ENCODE measurements at places on chromosomes 3 and 15.
A peak's percentile ranks its signal among the peaks of the same experiment; 100 is the strongest.

DNA sequence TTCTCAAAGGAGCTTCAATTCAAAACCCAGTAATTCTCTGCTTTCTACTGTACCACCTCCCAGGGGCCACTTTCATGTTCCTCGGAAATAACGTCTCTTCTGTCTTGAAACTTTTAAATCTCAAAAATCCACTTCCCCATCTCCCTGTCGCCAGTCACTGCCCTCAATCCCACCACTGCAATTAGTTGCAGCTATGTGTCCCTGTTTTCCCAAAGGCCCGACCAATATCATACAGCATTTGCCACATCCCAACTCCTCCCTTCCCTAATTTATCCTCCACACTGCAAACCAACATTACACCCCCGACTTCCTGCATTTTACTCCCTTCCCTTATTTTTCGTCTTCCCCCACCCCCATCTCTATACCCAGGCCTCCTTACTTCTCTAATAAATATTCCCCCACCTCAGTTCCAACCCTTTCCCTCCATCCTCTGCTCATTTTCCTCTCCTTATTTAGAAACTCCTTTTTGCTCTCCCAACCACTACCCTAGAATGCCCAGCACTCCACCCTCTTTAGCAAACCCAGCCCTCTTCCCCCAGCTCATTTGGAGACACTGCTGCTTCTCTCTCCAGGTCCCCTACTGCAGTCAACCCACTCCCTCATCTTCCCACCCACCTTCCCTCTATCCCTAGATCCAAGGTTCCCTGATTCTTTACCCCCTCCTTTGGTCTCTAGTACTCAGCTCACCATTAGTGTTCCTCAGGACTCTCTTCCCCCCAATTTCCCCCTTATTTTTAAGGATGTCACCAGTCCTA, 1.1 kb downstream of the NPTN start:
- no peak for DNase-seq

GRCh38 chr3:78116874-78117273, 1077.0 kb downstream of the ROBO2 start:
- no peak for DNase-seq

DNA sequence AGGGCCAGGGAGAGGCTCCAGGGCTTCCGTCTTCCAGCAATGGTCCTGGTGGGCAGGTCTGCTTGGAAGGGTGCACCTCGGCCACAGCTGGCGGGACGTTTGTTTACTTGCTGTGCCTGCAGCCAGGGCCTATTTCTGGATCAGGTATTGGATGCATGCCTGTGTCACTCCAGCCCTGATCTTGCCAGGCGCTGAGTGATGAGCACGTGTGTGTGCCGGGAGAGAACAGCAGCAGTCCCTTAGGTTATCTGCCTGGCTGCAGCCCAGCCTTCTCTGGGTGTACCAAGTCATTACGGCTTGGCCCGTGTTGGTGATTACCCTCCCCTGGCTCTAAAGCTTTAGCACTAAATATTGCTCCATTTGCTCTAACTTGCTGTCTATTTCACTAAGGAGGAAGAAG, 14.9 kb downstream of the CCDC32 start:
- no peak for DNase-seq

GRCh38 chr3:177284383-177284881, 87.2 kb upstream of the TBL1XR1 start:
- DNase-seq, result no peak

DNA sequence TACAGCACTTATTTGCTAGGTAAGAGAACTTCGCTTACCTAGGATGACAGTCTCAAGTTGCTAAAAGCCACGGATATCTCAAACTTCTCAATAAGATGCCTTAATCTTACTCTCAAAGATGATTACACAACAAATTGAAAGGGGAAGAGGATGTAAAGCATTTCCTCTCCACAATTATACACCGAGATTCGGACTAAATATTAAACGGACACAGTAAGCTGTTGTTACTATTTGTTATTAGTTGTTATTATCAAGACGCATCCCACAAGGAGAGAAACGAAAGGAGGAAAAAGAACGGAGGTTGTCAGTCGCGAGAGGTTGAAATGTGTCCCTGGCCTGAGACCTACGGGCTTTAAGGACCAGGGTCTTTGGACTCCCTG, 660 bp downstream of the ZNF106 start:
- peak; percentile 20 for DNase-seq

GRCh38 chr15:58604455-58604923, 145.0 kb downstream of the ADAM10 start:
- DNase-seq, result no peak

- DNase-seq, result no peak
These were observed 30.1 kb downstream of the ZNF35 start for GRCh38 chr3:44678480-44679116.

DNA sequence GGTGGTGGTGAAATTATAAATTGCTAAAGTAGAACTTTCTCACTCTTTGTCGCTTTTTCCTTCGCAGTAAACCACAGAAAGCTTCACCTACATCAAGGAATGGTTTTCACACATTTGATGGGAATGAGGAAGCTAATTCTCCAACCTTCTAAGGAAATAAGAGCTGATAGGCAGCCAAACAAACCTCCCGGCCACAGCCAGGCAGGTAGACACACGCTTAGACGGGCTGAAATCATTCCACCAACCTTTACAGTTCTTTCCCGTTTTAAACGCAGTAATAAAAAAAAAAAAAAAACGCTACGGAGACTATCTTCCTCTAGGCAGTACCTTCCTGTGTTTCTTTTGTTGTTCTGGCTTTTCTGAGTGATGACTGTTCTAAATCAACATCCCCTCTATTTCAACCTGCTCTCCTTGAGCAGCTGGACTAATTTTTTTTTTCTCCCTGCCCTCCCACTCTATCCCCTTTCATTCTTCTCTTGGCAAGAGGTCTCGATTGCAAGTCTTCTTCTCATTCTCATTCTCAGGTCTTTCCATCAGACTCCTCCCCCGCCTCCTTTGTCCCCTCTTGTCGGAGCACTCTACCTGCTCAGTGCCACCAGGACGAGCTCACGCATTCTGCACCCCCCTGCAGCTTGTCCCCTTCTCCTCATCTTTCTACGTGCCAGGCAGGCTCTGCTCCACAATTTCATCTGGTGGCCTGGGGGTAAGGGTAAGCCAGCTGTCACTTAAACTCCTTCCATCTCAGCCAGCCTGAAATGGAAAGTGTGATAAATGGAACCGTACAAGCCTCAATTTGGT, 391.1 kb upstream of the MDFIC2 start:
- DNase-seq, result no peak

GRCh38 chr15:85312929-85313331, 67.5 kb upstream of the AKAP13 start:
- DNase-seq, result no peak

DNA sequence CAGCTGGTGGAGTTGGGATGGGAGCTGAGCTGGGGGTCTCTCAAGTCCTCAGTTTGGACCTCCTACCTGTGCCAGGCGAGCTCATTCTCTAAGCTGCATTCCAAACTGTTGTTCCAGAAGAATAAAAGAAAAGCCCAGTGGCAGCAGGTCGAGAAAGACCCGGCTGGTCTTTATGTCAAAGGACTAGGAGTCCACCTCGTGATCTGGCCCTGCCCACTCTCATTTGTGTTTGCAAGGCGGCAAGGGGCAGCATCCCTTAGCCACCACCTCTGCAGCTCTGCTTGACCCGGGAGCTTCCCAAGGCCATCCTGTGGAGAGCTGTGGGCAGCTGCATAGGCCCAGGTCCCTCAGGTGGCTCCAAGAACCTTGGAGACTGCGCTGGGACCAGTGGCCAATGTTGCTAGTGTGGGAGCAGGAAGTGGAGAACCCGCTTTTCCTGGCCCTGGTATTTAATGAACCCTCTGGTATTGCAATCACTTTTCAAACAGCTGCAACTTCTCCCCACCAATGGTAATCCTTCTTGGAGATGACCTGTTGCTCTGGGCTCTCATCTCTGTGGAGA, 30.9 kb downstream of the KY start:
- DNase-seq, result no peak

- DNase-seq, result no peak
These were observed 37.3 kb downstream of the MLH1 start for GRCh38 chr3:37030588-37030987.

DNA sequence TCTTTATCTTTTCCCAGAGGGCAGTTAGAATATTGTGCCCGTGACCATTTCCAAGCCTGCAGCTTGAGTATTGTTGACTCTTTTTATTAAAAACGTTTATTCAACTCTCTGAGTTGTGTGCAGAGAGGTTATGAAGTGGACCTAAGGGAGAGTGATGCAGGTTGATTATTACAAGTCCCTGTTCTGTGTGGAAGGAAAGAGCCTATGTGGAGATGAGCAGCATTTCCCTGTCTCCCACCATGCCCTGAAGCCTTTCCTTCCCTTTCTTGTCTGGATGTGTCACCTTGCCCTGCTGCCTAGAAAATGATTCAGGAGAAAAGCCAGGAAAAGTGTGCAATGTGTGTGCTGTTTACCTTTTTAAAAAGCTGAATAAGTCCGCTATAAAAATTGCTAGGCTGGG, 19.4 kb downstream of the ZPLD1 start:
- DNase-seq, result no peak
